ENCODE measurements at places on chromosomes 5 and 9.

DNA sequence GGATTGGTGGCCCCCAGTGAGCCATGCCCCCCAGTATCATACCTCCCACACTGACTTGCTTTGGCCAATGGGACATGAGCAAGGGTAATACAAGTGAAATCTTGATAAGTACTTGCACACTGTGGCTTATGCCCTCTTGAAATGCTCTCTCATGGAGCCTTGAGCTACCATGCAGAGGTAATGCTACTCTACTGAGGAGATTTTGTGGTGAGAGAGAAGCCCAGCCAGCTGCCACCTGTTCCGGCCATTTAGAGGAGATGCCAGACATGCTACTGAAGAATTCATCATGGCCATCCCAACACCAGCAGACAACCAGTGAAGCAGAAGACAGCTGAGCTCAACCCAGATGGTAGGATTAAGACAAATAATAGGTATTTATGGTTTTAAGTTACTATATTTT, 299.5 kb downstream of the MEF2C start:
- no peak for DNase-seq

- no peak for DNase-seq
Observed at GRCh38 chr9:112422417-112423148, 42.7 kb downstream of the HSDL2 start.

DNA sequence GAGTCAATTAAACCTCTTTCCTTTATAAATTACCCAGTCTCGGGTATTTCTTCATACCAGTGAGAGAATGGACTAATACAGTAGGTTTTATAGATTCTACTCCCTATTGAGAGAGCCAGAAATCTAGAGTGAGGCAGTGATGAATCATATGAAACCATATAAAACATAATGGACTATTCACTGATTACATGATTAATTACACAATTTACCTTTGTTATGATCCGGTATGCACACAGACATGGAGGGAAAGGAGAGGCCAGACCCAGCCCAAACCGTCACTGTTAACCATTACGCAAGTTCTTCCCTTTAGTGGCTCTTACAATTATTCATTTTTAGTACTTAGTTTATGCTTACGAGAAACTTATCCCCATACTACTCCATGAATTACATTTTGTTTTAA, 205.0 kb downstream of the DNAH5 start:
- no peak for DNase-seq

DNA sequence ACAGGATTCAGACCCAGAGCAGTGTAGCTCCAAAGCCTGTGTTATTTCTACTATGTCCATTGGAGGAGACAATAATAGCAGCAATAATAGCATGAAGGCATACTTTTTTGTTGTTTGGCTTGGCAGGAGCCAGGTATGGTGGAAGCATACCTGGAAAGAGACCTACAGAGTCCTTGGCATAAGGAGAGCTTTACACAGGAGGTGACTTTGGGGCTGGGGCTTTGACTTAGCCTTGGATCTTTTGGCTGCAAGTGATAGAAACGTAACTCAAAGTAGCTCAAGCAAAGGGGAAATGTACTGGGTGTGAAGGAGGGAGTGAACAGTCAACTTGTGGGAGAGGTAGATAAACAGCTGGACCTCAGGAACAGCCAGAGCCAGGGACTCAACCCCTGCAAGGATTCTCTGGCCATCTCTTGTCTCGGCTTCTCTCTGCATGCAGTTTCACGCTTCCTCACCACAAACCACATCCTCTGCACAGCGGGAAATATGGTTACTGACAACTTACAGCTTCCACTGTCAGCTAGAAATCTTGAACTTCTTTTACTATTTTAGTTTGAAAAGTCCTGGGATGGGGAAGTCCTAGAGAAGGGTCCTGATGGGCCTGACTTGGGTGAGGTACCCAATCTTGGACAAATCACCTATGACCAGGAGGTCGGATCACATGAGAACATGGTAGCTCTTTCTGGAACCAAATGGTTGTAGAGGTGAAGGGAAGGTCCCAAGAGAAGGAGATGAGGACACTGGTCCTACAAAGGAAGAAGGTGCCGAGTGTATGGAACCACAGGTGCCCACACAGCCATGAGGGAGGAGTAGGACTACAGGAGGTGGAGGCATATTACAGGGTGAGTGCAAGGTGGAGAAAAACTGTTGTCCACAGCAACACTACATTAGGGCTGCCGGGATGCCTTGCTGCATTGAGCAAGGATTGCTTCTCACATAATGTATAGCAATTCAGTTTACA, 47.0 kb upstream of the TGFBR1 start:
- peak; percentile 87 for DNase-seq

DNA sequence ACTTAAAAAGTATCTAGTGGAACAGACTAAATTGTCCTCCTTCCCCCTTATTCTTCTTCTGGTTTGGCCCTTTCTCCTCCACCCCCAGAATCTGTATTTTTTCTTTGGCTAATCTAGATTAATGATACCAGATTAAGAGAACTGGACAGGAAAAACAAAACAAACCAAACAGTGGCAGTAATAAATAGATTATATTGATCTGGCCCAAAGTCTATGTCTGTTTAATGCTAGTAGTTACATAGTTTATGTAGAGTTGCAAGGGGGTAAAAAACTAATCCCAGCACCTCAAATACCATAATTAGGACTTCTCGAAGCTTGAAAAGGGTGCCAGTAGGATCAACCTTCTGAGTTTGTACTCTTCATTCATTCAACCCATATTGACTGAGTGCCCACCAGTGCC, 104.5 kb downstream of the ARL15 start:
- no peak for DNase-seq

DNA sequence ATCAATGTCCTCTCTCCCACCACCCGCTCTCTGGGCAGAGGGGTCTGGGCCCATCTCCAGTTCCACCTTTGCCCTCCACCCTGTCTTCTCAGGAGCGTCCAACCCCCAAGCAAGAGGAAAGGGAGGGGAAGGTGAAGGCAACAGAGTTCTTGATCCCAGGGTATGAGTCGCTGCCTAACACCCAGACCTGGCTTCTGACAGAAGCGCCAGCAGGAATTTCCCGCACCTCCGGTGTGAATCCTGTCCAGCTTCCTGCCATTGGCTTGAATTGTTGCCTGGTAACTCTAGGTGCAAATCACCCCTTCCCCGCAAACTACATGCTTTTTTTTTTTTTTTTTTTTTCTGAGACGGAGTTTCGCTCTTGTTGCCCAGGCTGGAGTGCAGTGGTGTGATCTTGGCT, 84.2 kb upstream of the IER5L start:
- no peak for DNase-seq

DNA sequence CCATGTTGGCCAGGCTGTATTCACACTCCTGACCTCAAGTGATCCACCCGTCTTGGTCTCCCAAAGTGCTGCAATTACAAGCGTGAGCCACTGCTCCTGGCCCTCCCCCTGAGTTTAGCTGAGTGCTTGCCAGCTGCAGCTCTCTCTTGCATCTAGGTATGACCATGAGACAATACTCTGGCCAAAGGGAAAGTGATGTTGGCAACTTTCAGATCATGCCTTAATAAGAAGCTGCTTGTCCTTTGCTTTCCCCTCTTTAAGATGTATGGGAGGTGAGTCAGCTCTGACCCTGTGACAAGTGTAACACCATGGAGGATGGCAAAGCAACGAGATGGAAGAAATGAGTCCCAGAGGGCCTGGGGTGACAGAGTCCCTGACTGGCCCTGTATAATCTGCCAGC, 18.7 kb upstream of the DCAF12 start:
- peak; percentile 45 for DNase-seq

- DNase-seq, result peak; percentile 45
Observed at GRCh38 chr9:108543251-108543778, 312.5 kb downstream of the ACTL7B start.

GRCh38 chr5:158725297-158725851, 374.3 kb downstream of the EBF1 start:
- DNase-seq, result no peak

DNA sequence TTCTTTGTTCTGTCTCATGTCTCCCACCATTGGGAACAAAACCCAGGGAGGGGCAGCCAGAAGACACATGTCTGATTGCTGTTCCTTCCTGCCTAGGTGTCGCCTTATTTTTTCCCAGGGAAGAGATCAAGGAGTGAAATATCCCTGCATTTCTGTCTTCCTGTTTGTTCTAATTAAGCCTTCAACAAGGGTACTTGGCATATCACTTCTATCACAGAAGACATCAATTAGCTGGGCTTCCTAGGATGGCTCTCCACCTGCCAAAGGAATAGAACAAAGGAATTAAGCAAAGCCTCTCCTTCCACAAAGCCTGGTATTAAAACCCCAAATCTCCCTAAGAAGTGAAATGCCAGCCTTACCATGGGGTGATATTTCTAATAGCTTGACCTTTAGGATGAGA, 299.5 kb upstream of the CD180 start:
- no peak for DNase-seq

- no peak for DNase-seq
Observed at GRCh38 chr5:43006424-43007202, 33.5 kb downstream of the ANXA2R start.

- peak; percentile 79 for DNase-seq
Observed at GRCh38 chr5:997001-997474, 11.6 kb upstream of the NKD2 start.

GRCh38 chr5:150356575-150357294, 762 bp upstream of the TCOF1 start:
- DNase-seq, result no peak

GRCh38 chr5:100560860-100561259, 25.7 kb downstream of the FAM174A start:
- DNase-seq, result no peak

GRCh38 chr5:149388498-149389190, 9.6 kb upstream of the IL17B start:
- DNase-seq, result peak; percentile 52

GRCh38 chr5:64453405-64453804, 52.4 kb upstream of the RGS7BP start:
- DNase-seq, result no peak

GRCh38 chr5:14265570-14265969, 122.4 kb downstream of the TRIO start:
- DNase-seq, result peak; percentile 90

- DNase-seq, result no peak
Observed at GRCh38 chr5:81045389-81045807, 85.2 kb downstream of the RASGRF2 start.

GRCh38 chr9:36392489-36392888, 7.6 kb downstream of the RNF38 start:
- peak; percentile 18 for DNase-seq

DNA sequence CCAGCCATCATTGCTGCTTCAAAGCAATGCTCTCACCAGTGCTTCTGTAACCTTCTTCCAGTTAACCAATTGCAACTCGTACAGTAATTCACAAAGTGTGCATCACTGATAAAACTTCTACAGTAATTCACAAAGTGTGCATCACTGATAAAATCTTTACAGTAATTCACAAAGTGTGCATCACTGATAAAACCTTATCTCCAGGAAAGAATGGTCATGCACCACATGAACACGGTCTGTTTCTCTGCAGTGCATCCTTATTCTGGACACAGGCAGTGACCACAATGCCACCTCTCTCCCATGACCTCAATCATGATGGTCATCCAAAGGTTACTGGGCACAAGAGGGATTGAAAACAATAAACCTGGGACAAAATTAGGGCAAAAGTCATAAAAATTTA, 153.6 kb downstream of the TSSK1B start:
- DNase-seq, result no peak

DNA sequence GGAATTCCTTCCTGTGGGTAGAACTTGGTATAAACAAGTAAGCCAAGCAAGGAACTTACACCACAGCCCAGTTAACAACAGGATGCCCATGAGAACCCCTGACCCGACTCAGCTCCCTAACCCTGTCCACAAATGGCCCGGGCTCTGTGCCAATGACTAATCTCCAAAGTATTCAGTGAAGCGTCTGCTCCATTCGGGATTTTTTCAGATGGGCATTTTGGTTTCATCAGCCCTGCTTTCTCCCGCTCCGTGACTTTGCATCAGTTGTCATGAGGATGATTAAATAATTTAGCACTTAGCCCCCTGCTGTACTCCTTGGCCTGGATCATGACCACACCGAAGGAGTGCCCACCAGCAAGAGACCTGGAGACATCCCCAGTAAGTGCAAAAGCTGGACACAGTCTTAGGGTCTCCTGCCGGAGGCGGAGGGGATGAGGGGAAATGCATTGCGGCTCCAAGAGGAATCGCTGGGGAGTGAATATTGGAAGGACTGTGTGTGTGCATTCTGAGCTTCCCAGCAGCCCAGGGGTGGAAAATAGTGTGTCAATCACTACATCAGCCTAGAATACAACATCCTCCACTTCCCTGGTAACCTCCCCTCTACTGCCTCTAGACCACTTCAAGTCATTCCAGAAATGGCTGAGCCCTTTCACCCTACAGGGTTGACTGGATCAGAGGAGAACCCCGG, 41.4 kb upstream of the DNAH5 start:
- DNase-seq, result peak; percentile 92

DNA sequence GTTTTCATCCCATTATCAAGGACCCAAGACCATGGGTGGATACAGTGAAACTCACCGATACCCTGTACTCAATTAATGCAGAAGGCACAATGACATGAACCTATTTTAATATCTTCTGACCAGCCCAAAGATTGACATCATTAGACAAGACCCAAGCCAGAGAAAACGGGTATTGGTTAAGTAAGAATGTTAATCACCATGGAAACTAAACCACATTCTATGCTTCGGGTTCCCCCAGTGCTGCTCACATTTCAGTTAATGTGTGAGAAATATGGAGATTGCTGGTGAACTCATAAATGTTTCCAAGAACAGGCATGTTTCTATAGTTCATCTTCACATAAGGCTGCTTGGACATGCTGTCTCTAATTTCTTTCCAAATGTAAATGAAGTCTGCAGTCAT, 77.0 kb downstream of the IRX2 start:
- no peak for DNase-seq

- DNase-seq, result no peak
Observed at GRCh38 chr5:178155065-178155464, 1.4 kb upstream of the NHP2 start.

- no peak for DNase-seq
Observed at GRCh38 chr9:130315446-130316226, 50.1 kb downstream of the HMCN2 start.

- DNase-seq, result peak; percentile 73
Observed at GRCh38 chr5:15013654-15014463, 142.3 kb upstream of the ANKH start.

DNA sequence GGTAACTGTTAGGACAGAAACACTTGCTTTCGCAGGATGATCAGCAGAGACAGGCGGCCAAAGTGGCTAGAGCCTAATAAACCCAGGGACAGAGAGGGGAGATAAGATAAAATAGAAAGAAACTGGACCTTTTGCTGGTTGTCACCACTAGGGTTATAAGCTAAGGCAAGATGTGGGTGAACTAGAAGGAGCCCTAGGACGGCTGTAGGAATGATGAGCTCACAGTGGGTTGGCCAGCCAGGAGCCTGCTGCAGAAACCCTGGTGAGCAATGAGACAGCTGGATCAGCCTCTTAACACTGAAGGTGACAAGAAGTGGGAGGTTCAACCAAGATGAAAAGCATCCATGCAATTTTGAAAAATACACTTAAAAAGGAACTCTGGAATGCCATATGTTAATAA, 13.5 kb downstream of the CTNND2 start:
- no peak for DNase-seq

- no peak for DNase-seq
Observed at GRCh38 chr5:72448368-72448767, 58.8 kb downstream of the ZNF366 start.

GRCh38 chr5:14147210-14147609, 4.1 kb downstream of the TRIO start:
- DNase-seq, result no peak

Data from mesenchymal stem cell (in vitro differentiated cells and primary cell).